ENCODE measurements at places on chromosomes 7 and 10.

- DNase-seq = peak; percentile 43
Observed at GRCh38 chr10:11986593-11987216, 55.9 kb downstream of the UPF2 start.

DNA sequence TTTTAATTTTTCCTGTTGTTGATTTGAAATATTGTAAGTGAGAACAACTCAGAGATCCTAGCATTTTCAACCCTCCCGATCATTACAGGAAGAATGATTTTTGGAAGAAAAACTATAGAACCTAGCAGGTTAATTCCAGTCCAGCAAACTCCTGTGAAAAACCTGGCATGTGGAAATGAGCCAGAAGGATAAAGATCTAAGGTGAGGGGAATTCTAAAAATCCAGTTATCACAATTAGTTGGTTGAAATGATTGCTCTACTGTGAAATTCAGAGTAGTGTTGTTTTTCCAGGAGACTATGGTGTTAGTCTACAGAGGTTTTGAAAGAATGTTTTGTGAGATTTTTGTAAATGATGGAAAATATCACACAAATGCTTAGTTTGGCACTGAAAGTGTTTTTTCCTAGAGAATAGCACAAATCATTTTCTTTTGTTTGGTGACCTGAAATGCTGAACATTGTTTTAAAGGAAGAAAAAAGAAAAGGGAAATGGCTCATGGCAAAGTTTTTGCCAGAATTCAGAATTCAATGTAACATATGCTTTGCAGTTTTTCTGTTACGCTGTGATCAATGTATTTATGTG lies 152.4 kb upstream of the SLC26A5 start:
- no peak for DNase-seq

DNA sequence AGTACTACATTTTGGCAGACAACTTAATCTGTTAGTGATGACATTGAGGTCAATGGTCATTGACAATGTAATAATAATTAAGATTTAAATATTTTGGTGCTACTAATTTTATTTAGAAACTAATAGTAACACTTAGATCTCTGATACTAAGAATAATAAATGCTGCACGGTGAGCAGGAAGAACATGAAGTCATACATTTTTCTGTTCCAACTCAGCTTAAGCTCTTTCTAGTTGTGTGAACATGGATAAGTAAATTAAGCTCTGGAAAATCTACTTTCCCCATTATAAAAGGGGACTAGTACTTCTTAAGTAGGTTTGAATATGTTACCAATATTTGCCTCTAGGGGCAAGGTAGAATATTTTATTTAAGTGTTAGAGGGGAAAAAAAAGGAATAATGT lies 65.9 kb upstream of the MEOX2 start:
- DNase-seq = no peak

DNA sequence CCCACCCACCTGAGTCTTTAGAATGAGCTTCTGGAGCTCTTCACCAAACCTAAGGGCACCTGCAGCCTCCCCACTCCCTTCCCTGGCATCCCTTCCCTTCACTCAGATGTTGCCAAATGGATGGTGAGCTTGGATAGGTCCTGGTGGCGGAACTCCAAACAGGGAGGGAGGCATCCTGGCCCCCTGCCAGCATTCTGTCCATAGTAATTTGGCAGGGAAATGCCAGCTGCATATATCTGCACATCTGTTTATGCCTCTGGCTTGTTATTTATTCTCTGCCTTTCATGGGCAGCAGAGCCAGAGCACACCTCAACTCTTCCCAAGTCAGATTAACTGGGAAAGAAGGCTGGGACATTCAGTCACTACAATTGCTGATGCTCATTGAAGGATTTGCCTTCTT lies 18.1 kb downstream of the KAZALD1 start:
- no peak for DNase-seq

GRCh38 chr7:101970801-101971200 lies 153.4 kb downstream of the CUX1 start:
- DNase-seq = no peak

GRCh38 chr10:51894771-51895578 lies 195.6 kb upstream of the CSTF2T start:
- no peak for DNase-seq

- DNase-seq = no peak
Observed at GRCh38 chr10:73076360-73077183, 20.1 kb downstream of the P4HA1 start.

DNA sequence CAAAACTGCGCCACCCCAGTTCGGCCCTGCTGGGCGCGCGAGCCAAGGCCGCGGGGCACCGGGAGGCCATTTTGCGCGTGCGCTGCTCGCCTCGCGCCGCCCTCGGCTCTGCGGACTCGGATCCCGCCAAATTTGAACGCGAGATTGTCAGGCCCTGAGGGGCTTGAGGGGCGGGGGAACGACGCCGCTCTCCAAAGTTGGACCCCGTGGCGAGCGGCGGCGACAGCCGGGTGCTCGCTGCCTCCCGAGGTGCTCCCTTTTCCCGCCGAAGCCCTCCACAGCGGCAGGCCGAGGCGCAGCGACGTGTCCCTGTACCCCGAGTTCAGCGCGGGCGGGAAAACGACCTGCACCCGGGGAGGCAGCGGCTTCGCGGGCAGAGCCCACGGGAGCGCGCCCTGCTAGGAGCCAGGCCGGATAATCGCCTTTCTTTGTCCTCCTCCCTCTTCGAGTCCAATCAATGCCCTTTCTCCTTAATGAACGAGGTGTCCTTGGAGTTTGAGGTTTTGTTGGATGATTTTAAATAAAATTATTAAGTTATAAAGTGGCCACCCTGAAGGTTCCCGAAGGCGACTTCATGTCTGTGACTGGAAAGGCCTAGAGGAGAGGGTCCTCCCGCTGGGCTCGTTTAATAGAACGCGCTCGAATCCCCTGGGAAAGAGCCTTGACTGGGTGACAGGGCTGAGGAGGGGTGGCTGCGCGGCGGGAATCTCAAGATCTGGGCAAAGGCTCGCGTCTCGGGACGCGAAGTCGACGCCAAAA lies 10.7 kb upstream of the SPAG6 start:
- no peak for DNase-seq

GRCh38 chr7:19113855-19114550 lies 3.4 kb downstream of the TWIST1 start:
- DNase-seq = no peak

GRCh38 chr7:151671514-151671913 lies 151.8 kb upstream of the RHEB start:
- DNase-seq = no peak

DNA sequence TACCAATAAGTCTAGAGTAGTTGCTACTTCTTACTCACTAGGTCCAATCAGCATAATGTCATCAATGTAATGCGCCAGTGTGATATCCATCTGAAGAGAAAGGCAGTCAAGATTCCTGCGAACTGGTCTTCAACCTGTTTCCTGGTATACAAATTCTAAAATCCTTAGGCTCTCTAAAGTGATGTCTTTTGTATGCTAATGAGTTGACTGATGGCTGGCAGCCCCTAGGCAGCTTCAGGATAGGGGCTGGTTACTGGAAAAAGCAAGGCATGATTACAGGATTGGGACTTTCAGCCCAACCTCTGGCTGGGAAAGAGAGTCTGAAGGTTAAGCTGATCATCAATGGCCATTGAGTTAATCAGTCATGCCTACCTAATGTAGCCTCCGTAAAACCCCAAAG lies 250.2 kb upstream of the PTER start:
- DNase-seq = no peak

DNA sequence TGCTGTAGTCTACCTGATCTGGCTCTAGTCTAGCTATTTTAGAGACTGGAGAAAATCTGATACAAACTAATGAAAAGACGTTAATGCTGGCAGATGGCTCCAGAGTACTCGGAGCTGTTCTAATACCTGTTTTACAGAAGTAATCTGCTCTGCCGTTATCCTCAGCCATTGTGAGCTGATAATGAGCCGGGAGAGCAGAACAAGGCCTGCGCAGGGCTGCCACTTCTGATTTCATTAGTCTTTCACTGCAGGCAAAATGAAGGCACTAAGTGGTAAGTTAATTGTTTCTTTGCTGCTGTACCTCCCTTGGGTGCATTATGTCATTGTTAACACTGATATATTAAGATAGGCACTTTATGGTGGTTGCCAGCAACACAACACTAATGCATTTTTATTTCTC lies 456.4 kb upstream of the PFKP start:
- DNase-seq = no peak

DNA sequence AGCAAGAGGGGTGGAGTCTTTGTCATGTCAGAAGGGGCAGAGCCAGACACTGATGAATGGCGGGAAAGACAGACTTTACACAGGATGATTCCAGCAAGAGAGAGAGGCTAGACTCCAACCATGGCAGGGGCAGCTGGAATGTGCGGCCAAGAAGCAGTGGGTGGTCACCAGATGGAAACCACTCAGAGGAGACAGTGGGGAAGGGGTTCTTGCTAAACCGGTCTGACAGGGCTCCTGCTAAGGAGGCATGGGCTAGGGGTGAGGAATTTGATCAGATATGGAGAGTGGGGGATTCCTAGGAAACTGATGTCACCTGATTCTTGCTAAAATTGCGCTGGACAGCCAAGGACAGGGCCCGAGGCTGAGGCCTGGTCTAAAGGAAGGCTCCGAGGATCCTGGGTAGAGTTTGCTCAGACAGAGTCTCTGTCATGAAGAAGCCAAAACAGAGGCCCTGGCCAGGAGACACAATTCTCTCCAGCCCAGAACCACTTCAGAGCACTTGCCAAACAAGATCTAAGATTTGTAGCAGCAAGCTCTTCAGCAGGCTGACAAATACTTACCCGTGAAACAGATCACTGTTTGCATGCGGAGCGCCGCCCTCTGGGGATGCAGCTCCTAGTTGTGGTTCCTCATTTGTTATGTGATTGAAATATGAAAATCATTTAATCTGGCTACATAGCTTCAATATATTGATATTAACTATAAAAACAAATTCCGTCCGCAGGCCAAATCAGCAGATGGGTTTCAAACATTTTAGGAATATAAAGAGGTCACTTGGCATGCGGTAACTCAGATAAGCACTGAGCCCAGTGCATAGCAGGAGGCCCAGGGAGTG lies 377.0 kb downstream of the TCERG1L start:
- no peak for DNase-seq

GRCh38 chr7:96005271-96005670 lies 232.9 kb downstream of the DYNC1I1 start:
- DNase-seq = no peak

DNA sequence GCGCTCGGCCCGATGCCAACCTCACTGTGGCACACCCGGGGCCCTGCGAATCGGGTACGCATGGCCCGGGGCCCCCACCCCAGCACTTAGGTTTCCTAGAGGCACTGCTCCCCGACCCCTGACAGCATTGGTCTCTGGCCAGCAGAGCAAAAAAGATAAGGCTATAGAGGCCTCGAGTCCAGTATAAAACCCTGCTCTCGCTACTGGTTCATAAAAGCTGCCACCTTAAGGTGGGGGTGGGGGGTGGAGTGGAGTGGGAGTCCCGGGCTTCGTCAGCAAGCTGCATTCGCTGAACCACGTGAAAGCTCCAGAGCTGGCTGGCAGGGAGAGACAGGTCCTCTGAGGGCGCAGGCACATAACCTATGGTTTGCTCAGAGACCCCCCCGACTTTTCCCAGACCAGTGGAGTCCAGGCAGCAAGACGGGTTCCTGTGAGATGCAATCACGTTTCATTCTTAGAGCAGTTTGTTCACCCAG lies 1.3 kb downstream of the KAZALD1 start:
- no peak for DNase-seq

DNA sequence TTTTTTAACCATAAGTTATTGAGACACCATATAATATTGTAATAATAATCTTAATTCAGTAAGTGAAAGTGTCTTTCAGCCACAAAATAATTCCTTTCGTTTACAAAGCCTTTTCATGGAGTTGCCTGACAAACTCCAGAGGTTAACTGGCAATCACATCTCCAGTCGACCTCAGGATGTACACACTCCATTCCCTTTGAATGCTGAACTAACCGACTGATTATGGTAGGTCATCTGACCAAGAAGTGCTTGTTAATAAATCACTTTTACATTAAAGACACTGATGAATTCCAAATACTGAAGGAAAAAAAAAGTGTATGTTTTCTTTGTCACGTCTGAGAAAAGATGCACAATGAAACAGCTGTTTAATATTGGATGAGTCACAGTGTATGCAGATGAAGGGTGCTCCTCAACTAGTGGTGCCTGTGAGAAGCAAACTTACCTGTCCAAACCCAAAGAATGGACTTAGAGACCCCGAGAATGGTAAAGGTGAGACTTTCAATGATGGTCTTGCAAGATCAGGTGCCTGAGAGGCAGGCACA lies 348.1 kb upstream of the VWC2 start:
- no peak for DNase-seq

DNA sequence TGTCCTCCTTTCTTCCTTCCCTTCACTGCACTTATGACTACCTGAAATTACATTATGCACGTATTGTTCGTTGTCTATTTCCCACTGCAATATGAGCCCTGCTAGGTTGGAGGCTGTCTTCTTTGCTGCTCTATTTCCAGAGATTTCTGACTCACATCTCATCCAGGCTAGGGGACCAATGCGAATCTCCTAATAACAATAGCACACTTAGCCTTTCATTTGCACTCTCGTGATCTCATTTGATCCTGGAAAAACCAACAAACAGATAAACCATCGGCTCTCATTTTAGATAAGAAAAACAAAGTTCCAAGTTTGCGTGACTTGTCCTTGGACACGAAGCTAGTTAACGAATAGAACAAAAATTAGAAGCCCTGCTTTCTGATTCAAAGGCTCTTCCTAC lies 1.4 kb downstream of the ZNF438 start:
- DNase-seq = no peak

DNA sequence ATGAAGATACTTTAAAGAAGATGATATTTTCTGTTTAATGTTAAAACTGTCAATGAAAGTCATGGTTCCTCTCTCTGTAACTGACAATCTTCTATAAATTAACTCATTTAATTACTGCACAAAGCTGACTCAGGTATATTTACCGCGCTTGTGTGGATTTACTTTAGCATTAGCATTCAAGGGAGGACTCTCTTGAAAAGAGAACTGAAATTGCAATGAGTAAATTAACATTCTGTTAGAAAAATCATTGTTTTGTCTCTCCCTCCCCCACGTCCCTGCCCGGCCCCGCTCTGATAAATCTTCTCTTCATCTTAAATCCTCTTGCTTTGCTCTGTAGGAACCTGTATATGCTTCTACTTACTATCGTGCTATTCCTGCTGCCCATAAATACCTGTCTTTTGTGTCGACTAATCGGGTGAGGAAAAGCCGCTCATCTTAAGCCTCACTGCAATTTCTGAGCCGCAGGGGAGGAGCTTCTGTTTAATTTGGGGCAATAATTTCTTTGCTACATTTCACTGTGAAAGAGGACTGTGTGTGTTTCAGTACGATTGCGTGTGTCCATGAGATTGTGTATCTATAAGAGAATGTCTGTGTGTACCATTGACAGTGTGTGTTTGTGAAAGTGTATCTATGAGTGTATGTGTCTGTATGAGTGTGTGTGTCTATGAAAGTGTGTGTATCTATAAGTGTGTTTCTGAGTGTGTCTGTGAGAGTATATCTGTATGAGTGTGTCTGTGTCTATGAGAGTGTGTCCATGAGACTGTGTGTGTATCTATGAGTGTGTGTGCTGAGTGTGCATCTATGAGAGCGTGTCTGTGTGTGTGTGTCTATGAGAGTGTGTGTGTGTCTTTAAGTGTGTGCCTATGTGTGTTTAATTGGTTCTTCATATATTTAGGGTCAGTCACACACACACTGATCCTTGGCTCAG lies 46.5 kb upstream of the LYZL2 start:
- no peak for DNase-seq

Measured in GM12864 (cell line).